SW480 (cell line): ENCODE measurements at places on chromosomes 1 and 21.

DNA sequence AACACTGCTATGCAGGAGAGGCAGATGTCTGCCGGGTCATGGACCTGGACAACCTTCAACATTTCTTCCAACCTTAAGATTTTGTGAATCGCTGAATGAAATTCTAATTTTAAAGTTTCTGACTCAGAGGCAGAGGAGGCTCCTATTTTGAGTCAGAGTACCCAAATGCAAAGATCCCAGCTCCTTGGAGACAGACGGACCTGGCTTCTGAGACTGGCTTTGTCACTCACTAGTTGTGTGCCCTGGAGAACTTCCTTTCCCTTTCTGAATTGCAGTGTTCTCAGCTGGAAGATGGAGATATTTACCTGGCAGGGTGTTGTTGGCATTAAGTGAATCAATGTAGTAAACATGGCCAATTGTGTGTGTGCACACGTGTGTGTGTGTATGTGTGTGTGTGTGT, 51.9 kb downstream of the IER5 start:
- no peak for DNase-seq

DNA sequence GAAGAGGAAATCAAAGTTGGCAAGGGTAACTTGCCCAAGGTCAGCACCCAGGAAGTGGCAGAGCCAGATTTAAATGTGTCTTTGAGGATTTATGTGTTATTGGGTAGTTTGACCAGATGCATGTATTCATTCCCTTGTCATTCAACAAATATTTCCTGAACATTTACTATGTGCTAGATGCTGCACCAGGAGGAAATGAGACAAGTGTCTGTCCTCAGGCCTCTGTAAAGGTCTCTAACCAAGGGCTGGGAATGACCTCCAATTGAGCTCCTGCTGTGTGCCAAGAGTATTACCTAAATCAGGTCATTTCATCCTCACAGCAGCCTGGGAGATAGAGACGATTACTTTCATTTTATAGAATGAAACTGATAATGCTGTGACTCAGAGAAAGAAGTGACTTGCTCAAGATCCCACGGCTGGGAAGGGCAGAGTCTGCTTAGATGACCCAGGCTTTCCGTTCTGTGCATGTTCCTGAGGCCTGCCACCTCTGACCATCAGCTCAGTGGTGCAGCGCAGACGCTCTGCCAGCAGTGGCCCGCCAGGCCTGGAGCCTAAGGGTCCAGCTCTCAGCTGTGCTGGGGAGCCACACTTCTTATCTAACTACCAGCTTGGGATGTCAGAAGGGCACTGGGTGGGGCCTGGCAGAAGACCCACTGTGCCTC, 3.5 kb upstream of the TTC22 start:
- DNase-seq: no peak

- DNase-seq: no peak
Observed at GRCh38 chr1:93743465-93743864, 61.8 kb upstream of the BCAR3 start.

- no peak for DNase-seq
Observed at GRCh38 chr1:193190096-193190744, 3.8 kb upstream of the B3GALT2 start.

DNA sequence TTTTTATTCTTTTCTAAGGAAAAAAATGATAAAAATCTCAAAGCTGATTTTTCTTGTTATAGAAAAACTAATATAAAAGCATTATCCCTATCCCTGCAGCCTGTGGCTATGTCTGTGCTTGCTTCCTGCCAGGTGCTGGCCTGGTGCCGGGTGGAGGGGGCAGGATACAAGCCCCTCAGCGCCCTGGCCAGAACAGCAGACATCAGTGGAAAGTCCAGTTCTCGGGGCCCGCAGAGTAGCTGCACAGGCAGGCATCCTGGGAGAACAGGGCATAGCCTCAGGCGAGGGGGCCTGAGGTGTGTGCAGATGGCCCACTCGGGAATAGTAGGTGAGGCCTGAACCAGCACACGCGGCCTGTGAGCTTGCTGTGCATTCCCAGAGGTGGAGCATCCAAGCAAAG, 23.4 kb downstream of the PODN start:
- DNase-seq: no peak

DNA sequence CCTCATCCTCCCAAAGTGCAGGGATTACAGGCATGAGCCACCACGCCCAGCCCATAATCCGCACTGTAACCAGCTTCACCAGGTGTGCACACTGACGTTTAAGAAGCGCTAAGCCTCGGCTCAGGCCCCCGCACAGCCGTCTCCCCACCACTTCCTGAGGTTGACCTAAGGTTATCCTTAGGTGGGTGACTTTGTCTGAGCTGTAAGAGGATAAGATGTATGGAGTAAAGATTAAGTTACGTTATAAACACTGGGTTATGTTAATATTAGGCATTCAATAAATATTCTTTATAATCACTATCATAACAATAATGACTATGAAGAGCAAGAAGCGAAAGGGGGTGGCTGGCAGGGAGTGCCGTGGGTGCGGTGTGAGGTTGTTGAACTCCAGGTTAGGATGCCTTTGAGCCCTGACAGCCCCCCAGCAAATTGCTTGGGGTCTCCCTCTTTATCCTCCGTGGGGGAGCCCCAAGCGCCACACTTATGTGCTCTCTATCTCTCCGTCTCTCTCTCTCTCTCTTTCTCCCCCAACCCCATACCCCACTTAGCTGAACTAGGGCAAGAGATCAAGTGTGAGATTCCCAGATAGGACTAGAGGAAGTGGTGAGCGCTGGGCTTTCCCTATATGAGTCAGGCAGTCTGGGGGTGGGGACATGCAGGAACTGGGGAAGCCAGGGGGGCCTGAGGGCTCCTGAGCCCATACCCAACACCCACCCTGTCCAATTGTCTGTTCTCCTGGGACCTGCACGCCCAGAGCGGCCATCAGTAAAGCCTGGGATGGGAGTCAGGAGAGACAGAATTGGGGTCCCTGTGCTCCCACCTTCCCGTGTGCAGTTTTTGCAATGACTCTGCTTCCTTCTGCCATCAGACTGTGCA, 7.6 kb downstream of the EFHD2 start:
- peak; percentile 77 for DNase-seq

DNA sequence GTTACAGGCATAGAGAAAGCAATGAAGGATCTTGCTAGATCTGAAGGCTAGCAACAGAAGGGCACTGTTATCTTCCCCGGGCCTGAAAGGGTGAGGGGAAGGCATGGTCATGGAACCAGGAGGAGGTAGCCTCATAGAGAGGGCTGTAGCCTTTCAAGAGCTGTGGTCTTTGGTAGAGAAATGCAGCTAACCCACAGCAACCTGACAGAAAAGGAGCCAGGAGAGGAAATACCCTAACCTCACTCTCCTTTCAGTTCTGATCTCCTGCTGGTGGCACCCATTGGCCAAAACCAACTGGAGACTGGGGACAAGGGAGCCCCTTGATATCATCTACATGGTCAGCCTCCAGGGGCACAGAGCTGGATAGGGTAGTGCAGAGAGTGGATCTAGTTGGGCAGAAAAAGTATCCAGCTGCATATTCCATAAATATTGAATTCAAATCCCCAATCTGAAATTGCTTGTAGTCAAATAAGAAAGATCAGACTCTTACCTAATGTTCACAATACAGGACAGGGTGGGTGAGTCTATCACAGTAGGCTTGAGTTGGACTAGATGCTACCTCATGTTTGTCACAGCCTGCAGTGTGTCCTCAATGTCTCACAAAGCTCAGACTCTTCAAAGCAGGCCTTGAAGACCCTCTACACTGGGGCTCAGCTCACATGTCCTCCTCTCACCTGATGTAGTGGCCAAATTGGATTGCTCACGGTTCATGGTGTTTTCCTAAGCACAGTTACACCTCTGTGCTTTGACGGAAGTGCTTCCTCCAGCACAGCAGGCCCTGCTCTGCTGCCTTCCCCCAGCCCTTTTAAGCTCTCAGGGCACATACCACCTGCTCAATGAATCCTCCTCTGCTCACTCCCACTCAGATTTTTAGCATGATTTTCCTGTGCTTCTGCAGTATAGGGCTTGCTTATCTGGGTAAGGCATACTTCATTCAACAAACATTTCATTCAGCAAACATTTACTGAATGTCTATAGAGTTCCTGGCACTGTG, 74.1 kb upstream of the JUN start:
- no peak for DNase-seq

GRCh38 chr1:199687321-199687720, 340.2 kb upstream of the NR5A2 start:
- DNase-seq: no peak

- DNase-seq: no peak
Observed at GRCh38 chr1:20735581-20736111, 3.1 kb upstream of the SH2D5 start.

GRCh38 chr1:55043011-55043410, 3.7 kb downstream of the PCSK9 start:
- no peak for DNase-seq

GRCh38 chr1:65404941-65405340, 15.5 kb upstream of the LEPR start:
- DNase-seq: no peak

- no peak for DNase-seq
Observed at GRCh38 chr1:41394369-41394744, 33.1 kb downstream of the FOXO6 start.

DNA sequence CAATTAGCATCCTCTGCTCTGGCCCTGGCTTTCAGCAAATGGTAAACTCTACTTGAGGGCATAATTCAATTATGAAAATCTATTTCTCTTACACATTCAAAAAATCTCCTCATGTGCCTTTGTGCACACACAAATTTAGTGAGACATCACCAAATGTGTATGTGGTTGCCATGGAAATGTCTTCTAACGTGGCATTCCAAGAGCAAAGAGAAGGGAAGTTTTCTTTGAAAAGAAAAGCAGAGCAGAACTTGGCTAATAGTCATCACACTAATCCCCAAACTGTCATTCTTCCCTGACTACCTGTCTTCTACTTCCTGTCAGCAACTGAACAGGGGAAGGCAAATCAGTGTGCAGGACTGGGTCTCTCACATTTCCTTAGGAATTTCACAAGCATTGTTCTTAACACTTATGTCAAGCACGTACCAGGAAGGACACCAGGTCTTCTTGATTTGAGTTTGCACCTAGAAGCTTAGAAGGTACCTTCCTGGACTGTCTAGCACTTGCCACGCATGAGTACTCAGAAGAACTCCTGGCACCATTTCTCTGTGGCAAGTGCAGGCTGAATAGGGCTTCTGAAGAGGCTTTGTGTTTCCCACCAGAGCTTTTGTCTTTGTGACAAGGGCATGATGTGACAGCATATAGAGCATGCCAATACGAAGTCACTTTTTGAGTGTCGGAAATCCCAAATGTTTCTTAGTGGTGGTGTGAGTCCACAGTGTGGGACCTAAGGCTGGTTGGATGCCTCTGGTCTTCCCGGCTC, 32.3 kb downstream of the MAN1C1 start:
- DNase-seq: no peak

GRCh38 chr1:231705806-231706760, 79.5 kb downstream of the DISC1 start:
- DNase-seq: no peak

DNA sequence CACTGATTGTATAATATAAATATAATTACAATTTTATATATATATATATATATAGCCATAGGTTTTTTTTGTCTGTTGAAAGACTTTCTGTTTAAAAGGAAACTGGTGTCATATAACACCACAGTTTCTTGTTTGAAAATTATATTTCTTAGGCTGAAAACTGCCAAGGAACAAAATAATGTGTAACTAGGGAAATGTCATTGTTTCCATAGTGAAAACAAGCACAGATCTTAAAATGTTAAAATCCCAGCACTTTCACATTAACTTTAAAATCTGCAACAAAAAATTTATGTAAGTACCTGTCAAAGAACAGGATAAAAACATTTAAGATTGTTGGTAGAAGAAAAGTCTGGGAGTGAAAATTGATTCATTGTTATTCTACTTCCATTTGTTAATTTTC, 104.2 kb downstream of the ATP6V1G3 start:
- DNase-seq: no peak

GRCh38 chr1:84387480-84388163, 10.7 kb upstream of the DNASE2B start:
- DNase-seq: no peak

DNA sequence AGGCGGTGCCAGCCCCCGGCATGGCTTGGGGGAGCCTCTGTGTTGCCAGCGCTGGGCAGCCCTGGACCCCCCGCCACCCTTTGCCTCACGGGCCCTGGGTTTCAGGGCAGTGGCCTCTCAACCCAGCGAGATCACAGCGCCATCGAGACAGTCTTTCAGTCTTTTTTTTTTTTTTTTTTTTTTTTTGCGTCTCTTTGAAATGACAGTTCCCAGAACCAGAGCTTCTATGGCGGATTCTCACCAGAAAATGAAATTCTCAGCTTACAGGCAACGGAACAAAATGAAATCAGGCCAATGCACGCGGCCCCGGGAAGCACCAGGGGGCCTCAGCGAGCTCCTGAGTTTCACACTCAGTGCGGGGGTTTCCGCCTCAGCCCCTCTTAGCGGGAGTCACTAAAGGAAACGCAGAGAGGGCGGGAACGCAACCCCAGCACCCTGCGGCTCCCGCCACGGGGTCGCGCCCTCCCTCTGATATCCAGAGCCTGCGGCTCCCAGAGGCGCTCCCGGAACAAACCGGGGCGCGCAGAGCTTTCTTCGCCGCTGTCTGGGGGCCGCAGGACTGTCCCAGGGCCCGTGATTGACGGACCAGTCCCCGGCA, 8.0 kb upstream of the COL6A1 start:
- DNase-seq: peak; percentile 82

- DNase-seq: no peak
Observed at GRCh38 chr1:51520700-51521248, 1.7 kb upstream of the EPS15 start.

- peak; percentile 97 for DNase-seq
Observed at GRCh38 chr1:1006305-1007159, 6.6 kb upstream of the HES4 start.

DNA sequence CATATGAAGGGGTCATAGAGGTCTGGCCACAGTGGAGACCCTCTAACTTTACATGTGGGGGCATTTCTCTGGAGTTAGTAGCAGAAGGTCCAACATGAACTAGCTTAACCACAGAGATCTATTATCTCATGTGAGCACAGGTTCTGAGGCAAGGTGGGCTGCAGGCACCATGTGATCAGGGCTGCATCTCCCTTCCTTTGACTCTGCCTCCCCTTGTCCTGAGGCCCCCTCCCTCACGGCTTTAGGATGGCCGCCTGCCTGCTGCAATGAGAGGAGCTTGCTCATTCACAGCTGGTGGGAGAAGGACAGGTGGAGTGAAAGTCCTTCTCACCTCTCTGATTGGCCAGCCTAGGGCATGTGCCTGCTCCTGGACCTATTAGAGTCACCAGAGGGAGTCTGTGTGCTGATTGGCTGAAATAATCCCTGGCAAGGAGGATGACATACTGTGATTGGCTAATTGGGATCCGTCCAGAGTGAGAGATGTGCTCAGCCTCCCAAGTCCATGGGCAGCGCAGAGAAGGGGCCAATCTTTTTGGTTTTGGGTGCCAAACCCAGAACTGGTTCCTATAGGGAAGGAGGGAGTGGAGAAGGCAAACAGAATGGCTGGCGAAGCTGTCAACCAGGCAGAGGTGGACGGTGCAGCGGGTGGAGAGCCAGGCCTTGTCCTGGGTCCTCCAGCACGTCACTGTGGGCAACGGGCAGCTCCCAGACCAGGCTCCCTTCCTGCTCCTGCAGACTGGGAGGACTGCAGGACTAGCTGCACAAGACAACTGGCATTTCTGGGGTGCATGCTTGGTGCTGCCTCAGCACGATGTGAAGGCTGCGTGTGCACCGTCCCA, 39.4 kb upstream of the C1orf174 start:
- no peak for DNase-seq
